Thymus (tissue), 14 donors: ENCODE measurements at places on chromosomes 4 and X.

- no peak for DNase-seq
These were observed 19.1 kb downstream of the HAUS3 start for GRCh38 chr4:2222838-2223237.

DNA sequence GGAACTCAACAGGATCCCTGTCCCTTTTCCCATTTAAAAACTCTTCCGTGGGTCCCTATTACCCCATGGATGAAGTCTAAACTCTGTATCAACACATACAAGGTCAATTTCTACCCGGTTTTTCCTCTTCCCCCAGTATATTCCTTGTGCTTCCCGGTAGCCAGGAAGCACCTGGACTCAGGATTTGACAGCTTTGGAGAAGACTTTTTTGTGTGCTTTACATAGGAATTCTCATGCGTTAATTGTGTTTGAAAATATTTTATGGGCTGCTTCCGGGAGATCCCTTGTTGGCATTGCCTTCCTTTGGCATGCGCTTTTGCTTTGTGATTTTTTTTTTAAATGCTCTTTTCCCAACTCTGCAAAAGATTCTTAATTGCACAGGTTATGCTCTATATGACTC is 7.2 kb downstream of the SMS start:
- no peak for DNase-seq

DNA sequence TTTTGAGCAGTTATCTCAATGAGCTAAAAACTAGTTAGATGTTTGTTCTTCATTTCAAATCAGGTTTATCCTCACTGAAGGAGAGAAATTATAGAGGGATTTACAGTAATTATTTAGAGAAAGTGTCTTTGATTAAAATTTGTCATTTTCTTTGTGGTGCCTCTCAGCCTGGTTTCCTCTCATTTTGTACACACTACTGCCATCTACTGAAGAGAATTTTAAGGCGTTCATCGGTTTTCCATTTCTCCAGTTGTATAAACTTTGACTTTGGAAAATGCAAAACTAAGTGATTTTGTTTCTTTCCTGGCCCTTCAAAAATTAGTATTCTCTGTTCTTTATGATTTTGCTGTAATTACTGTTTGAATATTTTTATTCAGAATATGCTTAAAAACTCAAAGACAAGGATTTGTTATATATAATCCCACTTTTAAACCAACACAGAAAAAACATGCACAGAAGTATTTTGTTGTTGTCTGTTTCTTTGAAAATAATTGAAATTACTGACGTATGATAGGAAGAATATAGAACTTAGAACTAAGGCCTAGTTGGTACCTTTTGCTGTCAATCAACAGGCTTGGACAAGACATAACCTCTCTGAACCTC is 34.4 kb upstream of the ANXA3 start:
- no peak for DNase-seq

GRCh38 chr4:16555156-16555555 is 328.9 kb upstream of the TAPT1 start:
- no peak for DNase-seq

- DNase-seq, result no peak
These were observed 7.5 kb upstream of the SPINK2 start for GRCh38 chr4:56828784-56829535.

GRCh38 chr4:181181331-181181730 is 1061.9 kb upstream of the TENM3 start:
- no peak for DNase-seq

- DNase-seq, result no peak
These were observed 108.3 kb downstream of the CDS1 start for GRCh38 chr4:84691170-84691691.

- no peak for DNase-seq
These were observed 96.7 kb downstream of the ITM2A start for GRCh38 chrX:79270401-79270800.

- DNase-seq, result no peak
These were observed 94.5 kb downstream of the RASGEF1B start for GRCh38 chr4:81377191-81377590.

- DNase-seq, result no peak
These were observed 233.4 kb upstream of the FAM47A start for GRCh38 chrX:34365471-34365870.

GRCh38 chr4:100811046-100811445 is 293.2 kb upstream of the EMCN start:
- DNase-seq, result no peak

- DNase-seq, result no peak
These were observed 179.6 kb upstream of the NOCT start for GRCh38 chr4:138835832-138836533.

DNA sequence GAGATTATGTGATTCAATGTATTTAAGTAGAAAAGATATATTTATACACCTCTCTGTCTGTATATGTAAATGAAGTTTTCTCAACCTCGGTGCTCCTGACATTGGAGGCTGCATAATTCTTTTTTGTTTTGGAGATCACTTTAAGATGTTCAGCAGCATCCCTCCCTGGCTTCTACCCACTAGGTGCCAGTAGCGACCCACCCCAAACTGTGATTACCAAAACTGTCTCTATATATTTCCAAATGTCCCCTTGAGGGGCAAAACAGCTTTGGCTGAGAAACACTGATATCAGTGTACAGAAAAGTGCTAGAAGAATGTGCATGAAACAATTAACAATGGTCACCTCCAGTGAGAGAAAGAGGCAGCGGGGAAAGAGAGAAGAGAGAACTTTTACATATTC is 51.2 kb downstream of the DCX start:
- DNase-seq, result no peak

- no peak for DNase-seq
These were observed 326.0 kb downstream of the FBXW7 start for GRCh38 chr4:152209772-152210493.

GRCh38 chrX:74250574-74250973 is 53.4 kb upstream of the ZCCHC13 start:
- no peak for DNase-seq

DNA sequence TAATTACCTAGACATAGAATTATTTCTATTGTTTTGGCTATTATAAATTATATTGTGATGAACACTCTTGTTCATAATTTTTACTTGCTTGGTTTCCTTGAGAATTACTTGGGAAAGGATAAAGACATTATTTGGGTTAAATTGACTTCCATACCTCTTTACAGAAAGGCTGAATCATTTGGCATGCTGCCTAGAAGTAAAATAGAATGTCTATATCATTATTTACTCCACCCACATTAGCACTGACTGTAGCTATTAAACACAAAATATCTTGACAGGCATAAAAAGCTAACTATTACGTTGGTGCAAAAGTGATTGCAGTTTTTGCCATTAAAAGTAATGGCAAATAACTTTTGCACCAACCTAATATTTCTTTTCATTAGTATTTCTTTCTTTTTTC is 29.7 kb upstream of the ADH6 start:
- DNase-seq, result no peak

DNA sequence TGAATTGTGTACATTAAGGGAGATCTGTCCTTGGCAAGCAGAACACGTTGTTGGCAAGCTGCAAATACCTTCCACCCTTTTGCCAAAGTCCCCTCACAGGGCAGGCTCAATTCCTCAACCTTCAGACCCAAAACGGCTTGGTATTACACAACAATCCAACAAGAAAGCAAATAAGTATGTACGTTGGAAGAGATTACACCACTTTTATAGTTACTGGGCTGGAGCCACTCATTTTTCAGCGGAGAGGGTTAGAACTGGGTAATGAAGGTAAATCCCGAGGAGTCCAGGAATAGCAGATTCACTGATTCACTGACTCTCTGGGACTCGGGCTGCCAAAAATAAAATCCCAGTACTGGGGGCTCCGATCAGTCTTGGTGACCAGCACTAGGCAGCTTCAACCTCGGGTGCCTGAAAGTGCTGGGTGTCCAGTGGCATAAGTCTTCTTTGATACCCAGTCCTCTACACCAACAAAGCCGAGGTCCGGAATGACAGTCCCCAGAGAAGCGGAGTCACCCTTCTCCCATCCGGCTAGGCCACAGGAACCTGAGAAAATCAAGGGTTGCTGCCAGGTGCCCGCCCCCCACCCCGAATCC is 587 bp downstream of the TIMM8A start:
- DNase-seq, result no peak

- DNase-seq, result peak; percentile 64
These were observed 19.7 kb upstream of the PRPS2 start for GRCh38 chrX:12771445-12772069.

DNA sequence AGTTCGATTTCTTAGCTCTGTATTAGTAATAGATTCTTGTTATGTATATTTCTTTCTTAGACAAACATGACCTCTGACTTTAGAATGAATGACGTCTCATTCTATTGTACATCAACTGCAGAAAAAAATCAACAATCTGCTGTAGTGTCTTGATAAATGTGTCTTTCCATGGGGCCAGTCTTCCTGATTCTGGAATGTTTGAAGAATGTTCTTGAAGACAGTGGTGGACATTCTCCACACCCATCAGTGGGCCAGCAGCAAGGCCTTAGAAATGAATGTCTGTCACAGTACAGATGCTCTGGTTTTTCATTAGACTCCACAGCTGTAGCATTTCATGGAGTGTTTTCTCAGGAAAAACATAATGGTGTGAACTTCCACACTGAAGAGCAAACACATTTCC is 63.2 kb upstream of the FAM47B start:
- no peak for DNase-seq

GRCh38 chrX:84078991-84079390 is 109.0 kb downstream of the RPS6KA6 start:
- DNase-seq, result no peak

DNA sequence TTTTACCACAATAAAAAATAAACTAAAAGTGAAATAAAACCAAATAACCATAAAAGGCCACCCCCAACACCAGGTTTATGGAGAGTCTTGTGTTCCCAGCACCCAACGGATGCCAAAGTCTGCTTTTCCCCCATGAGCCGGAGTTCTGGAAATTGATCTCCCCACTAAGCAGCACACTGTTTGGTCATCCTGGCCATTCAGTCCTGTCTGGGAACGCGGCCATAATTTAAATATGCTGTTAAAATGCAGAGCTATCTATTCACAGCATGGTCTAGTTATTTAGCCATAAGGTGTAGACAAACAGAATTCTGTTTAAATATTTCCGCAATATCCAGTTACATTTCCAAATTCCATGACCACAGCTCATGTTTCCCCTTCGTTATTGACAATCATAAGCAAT is 129.6 kb upstream of the TBL1X start:
- no peak for DNase-seq

DNA sequence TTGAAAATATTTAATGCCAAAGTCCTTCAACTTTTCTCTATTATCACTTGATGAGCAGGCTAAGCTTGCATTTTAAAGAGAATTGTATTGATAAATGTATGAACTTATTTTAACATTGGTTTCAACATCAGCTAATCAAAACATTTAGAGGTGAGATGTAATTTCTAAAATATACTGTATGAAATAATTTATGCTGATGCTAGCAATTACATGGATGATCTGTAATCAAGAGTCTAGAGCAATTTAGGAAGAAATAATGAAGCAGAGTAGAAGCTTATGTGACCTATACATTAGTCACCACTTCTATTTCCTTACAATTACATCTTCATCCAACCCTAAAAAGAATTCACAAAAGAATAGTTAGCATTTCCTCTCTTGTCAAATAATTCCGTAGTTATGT is 226.8 kb downstream of the KLHL4 start:
- no peak for DNase-seq

DNA sequence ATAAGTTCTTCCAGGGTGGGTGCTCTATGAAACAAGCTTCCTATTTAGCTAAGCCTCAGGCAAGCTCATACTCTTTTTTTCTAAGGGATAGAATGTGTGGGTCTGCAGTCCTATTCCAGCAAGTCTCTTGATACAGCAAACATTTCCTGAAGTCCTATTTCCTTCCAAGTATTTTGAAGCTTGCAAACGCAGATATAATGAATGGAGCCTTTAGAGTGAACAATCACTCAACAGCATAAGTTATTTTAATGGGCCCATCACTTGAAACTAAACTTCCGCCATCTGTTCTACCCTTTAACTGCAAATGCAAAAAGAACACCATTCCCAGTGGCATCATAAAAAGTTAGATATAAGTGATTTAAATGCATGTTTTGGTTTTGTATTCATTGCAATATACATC is 108.3 kb upstream of the TAPT1 start:
- no peak for DNase-seq

DNA sequence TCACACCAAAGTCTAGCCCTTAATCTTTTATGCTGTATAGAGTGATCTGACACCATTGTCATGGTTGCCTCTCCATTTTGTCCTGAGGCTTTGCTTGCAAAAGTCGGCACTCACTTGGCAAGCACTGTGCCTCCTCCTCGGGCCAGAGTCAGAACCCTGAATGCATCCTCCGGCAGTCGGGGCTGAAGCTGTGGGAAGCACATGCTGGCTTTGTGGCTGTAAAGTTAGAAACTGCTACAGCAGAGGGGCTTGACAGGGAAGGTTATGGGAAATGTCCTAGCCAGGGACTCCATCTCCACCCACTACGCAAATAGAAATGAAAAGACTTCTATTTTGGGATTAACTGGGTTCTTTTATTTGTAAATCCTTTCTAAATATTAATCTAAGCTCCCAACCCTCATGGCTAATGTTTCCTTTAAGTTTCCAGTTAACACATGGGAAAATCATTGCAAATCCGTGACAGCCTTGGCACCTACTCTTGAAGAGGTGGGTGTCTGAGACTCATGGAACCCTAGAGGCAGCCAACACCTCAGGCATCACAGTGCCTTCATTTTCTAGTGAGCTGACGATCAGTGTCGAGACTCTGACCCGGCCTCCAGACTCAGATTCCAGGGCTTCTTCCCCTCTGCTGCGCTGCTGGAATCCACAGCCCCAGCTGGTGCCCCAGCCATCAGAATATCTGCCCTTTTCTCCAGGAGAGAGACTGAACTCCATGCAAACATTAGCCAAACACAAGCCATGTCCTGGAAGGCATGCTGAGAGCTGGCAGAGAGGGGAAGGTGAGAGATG is 7.9 kb upstream of the CLDN24 start:
- DNase-seq, result no peak

DNA sequence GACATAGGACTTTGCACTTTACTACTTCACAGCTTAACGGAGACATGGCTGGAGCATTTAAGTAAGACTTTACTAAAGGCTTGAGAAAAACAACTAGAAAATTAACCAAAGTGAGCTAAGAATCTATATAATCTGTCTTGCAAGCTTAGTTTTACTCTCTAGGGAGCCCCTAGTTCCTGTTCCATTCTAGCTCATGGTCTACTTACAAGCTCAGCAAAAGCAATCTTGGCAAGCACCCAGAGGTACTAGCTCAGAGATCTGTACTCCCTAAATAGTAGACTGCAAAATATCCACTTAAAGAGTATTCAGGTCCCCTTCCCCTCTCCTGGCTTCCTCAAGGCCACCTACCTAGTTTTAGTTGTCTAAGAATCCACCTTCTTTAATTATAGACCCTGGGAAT is 469.0 kb downstream of the IDS start:
- DNase-seq, result no peak

DNA sequence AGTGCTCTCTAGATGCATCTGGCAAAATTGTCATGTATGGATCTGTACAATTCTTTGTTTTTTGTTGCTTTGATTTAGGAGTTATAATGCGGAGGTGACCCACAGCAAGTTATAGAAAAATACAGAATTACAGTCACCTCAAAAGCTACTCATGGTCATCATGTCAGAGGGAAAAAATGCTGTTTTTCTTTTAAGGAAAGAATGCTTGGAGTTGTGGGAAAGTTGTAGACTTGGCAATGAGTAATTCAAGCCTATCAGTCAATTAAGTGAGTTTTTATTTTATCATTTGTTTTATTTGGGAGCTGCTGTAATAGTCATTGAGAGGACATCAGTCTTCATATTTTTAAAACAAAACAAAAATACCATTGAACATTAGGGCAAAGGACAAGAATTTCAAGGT is 16.4 kb downstream of the FHL1 start:
- no peak for DNase-seq

GRCh38 chr4:77581724-77582123 is 23.9 kb upstream of the CXCL13 start:
- DNase-seq, result no peak

- DNase-seq, result no peak
These were observed 5.0 kb upstream of the RP2 start for GRCh38 chrX:46831765-46832327.
